ENCODE measurements at places on chromosomes 4 and X.
A peak's percentile ranks its signal among the peaks of the same experiment; 100 is the strongest.

- no peak for DNase-seq
These were observed 209.9 kb upstream of the ETNPPL start for GRCh38 chr4:108972613-108973283.

GRCh38 chr4:40157436-40157835 is 39.4 kb upstream of the RHOH start:
- no peak for DNase-seq

GRCh38 chrX:134604701-134605311 is 53.5 kb downstream of the PLAC1 start:
- DNase-seq: no peak

DNA sequence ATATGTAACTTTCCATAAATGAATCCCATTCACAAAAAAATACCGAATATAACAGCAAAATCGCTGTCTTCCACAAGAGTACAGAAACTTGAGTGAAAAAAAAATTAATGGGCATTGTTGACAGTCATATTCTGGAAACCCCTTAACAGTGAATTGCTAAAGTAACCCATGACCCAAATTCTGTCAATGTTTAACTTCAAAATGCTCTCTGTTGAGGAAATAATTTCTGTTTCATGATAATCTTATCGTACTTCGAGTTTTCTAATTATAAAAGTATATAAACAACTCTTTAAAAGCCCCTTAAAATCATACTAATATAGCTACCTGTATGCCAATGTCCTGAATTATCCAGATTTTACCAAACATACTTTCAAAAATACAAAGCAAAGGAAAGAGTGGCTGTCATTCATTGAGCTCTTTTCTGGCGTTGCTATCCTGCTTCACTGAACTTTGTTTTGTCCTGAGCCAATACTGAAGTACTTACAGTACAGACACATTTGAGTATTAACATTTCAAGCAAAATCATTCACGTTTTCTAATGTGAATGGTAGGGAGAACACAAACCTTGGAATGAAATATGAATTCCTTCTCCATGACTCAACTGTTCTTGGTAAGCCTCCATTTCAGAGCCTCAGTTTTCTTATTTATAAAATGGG is 2.4 kb downstream of the XAGE3 start:
- DNase-seq: no peak

DNA sequence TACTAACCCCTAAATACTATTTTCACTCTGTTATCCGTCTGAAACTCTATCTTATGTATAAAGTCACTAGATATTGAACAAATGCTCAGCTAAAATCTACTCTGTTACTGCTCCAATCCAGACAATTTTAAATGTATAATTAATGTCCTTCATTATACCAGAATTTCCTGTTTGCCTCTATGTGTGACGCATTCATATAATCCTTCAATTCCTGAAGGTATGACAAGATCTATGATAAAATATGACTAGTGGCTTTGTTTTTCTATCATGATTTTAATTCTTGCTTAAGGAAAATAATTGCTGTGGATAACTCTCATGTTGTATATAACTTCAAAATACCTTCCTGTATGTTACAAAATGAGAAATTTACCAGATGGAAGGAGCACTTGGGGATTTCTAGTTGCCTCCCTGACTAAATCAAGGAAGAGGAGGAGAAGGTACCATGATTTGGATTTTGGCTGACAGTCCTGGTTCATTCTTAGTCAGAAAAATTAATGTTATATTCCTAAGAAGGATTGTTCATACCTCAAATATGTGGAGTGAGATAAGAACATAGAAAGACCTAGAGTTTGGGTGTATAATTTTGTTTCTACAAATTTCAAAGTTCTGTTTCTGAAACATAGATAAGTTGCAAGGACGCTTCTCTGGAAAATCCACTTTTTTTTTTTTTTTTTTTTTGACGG is 4.9 kb downstream of the CXCL6 start:
- no peak for DNase-seq

DNA sequence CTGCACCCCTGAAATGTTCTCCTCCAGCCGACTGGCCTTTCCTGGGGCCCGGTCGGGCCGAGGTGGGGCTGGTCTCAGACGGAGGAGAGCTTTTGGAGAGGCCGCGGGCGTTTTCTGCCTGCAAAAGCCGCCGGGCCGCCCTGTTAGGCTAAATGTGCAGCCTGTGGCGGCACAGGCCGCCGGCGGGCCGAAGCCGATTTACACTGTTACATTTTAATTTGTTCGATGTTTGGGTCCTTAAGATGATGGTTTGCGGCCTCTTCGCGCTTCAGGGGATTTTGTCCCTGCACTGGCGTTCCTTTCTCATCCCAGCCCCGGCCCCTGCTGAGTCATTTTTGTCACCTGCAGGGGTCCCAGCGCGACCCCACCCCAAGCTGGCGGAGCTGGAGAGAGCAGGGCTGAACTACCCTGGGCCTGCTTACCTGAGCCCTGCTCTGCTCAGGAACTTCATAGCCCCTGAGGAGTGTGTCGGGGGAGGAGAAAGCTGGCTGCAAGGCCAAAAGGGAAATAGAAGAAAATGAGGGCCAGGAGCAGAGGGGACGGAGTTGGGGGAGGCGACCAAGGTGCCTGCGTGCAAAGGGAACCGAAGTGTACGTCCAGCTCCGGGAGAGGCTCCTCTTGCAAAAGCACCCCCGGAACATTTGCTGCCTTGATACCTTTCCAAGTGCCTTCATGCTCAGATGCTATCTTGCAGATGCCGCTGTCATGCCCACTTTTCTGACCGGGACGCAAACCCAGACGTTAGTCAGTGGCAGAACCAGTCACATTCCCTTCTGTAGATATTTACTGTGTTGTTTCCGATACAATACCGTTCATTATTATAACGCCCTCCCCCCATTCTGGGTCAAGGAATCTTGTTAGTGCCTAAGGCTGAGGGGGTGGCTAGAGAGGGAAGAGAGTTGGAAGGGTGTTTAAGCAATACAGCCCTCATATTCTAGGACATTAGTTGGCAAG is 977 bp upstream of the RBBP7 start:
- DNase-seq: no peak

DNA sequence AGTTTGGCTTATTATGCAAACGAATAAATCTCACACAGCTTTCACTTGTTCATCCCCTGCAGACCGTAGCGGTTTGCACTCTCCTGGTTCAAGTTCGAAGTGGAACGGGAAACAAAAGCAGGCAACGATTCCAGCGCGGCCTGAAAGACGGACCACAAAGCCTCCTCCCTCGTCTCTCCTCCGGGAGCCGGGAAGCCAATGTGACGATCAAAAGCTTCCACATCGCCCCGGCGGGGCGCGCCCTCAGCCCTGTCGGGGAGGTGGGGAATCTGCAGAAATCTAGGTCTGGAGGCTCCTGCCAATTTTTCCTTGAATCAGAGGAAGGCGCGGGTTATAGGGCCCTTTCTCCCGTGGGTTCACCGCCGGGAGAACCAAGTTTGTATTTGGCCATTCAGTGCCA is 16.9 kb upstream of the ZIC3 start:
- no peak for DNase-seq

DNA sequence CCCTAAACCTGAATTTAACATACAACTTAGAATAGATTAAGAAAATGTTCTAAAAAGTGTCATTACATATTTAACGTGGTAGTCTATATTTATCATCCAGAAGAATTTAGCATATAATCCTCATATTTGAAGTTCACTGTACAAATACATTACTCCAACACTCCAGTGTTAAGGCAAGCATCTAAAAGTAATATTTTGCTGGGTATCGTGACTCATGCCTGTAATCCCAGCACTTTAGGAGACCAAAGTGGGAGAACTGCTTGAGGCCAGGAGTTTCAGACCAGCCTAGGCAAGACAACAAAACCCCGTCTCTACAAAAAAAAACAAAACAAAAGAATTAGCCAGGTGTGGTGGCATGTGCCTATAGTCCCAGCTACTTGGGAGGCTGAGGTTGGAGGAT is 24.8 kb downstream of the LRBA start:
- DNase-seq: no peak

- no peak for DNase-seq
These were observed 40.5 kb upstream of the HSD17B10 start for GRCh38 chrX:53474707-53475106.

DNA sequence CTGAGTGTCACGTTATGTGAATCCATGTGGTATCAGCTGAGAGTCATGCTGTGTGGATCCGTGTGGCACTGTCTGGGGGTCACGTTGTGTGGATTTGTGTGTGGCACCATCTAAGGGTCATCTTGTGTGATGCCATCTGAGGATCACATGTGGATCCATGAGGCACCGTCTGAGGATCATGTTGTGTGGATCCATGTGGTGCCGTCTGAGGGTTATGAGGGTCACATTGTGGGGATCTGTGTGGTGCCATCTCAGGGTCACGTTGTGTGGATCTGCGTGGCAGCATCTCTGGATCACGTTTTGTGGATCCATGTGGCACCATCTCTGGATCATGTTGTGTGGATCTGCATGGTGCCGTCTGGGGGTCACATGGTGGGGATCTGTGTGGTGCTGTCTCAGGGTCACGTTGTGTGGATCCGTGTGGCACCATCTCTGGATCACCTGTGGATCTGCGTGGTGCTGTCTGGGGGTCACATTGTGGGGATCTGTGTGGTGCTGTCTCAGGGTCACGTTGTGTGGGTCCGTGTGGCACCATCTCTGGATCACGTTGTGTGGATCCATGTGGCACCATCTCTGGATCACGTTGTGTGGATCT is 6.9 kb downstream of the PDE6B start:
- DNase-seq: no peak

GRCh38 chrX:14013054-14013453 is 16.6 kb downstream of the GEMIN8 start:
- DNase-seq: no peak

DNA sequence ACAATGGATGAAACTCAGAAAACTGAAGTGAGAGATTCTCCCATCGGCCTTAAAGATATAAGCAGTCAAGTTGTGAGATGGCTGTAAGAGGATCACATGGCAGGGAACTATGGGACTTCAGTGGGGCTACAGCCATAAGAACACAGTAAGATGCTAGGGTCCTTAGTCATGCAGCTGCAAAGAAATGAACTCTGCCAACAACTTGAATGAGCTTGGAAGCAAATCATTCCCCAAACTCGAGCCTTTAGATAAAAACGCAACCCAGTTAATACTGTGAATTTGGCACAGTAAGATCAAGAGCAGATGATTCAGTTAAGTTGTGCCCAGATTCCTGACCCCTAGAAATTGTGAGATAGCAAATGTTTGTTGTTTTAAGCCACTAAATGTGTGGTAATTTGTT is 117.3 kb downstream of the FAM13A start:
- DNase-seq: no peak

GRCh38 chr4:128835498-128836222 is 26.2 kb downstream of the JADE1 start:
- no peak for DNase-seq

- DNase-seq: no peak
These were observed at the start of gene TLL1 for GRCh38 chr4:165872461-165873297. Gene TLL1 (plus strand): TSS chr4:165873237. CDS start chr4:165873905, 668 bp downstream.

DNA sequence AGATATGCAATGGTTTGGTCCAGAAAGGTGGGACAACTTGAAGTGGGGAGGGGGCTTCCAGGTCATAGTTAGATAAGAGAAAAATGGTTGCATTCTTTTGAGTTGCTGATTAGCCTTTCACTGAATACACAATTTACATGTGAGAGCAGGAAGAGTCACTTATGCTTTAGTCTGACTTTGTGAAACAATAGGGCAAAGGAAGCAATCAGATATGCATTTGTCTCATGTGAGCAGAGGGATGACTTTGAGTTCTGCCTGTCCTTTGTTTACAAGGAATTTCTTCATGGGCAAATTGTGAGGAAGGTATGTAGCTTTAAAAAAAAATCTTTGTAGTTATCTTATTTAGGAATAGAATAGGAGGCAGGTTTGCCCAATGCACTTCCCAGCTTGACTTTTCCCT is 12.9 kb downstream of the SMIM9 start:
- DNase-seq: no peak

DNA sequence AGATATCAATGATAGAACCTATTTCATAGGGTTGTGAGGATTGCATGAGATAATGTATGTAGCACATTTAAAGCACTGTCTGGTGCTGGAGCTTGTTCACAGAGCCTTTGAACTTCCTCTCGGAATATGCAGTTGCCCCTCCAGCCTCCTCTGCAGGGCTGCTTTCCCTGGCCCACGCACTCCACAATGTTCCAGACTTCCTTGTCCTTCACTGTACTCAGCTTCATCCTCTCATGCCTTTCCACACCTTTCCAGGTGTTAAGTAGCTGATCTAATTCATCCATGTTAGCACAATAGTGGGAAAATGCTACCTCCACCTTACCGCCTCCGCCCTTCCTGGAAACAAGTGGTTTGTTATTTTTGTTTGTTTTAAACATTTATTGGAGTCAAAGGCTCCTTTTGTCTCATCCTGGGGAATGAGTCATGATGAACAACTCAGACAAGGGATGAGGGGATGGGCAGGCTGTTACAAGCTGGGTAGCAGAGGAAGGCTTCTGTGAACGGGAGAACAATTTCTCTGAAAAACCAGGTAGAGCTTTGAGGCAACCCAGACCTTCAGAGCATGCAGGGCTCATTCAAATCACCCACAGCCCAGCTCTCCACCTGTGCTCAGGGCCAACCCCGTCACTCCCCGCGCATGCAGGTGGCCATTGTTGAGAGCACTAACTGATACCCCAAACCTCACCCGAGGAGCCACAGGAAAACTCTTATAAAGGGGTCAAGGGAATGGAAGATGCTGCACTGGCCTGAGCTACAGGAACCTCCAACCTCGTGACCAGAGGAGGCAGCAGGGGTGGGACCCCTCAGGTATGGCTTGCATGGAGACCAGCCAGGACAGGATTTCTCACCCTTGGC is 84.9 kb upstream of the TBL1X start:
- no peak for DNase-seq

GRCh38 chr4:109302361-109303139 is at the start of gene COL25A1:
Gene COL25A1 (minus strand): TSS chr4:109302658.
- DNase-seq: peak; percentile 9

DNA sequence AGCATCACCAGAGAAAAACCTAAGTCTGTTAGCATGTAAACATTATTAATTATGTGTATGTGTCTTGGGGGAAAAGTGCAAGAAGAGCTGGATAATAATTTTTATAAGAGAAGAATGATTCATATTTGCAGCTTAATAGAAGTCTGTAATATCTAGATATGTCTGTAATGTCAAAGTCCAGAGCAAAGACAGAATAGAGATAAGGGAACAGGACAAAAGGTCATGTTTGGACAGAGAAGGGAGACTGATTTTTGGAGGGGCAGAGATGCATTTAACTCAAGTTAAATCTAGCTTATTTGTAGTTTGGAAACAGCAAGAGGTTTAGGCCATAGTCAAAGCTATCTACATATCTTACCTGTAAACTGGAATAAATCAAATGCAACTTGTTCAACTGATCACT is 61.2 kb downstream of the MAGED1 start:
- no peak for DNase-seq

DNA sequence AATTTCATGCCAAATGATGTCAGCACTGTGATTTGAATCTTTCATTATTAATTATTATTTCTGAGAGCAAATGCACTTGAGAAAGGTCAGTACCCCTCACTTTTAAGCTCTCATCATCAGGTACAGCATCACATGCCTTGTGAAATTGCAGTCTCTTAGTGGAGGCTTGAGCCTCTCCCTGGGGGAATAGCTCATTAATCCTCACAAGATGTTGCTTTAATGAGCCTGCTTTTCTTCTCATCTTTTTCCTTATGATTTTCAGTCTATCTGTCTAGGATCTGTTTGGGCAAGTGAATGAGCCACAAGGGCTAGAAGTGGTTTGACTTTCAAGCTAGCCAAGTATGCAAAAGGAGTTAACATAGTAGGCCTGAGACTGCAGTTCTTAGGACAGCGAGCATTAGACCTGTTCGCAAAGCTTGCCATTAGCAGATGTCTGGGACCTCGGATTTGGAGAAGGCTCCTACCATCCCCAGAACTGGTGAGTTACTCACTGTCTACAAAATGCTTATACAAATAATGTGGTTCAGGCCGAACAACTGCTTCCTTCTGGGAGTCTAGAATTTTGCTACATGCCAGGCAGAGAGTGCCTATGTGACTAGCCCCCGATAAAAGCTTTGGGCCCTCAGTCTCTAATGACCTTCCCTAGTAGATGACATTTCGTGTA is 174.5 kb downstream of the IL15 start:
- DNase-seq: no peak

Measured in stimulated activated CD8-positive, alpha-beta memory T cell treated with anti-CD3 and anti-CD28 coated beads, Interleukin-12 subunit alpha, Interleukin-12 subunit beta, amount 100 ng/mL, for 1 hour (primary cell).